ENCODE measurements at places on chromosomes 5 and 9.

GRCh38 chr9:14532456-14533115 lies 160.6 kb downstream of the ZDHHC21 start:
- no peak overlapping the region for H3K4me3 ChIP-seq
- no peak overlapping the region for H3K27ac ChIP-seq
- H3K4me1 ChIP-seq, result no peaks in the 10 kb centered on the region
- no peak for DNase-seq
- peaks cover 16% of the 10 kb centered on the region for H3K27me3 ChIP-seq

DNA sequence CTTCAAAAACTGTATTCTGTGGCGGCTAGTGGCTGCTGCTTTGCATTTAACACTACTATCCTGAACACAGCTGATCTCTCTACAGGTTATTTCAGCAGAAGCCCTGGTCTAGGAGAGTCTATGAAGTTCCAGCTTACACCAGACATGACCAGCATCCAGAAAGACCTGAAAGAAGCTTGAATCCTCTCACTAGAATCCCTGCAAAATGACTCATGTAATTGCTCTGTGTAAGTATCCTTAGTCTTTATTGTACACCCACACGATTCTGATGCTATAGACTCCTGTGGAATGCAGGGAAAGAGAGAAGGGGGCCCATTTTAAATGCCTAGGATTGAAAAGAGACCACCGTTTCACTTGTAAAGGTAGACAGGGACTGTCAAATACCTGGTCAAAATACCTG lies 859 bp upstream of the GRIA1 start:
- DNase-seq, result no peak
- no peak overlapping the region for H3K27ac ChIP-seq
- H3K4me1 ChIP-seq, result no peaks in the 10 kb centered on the region
- no peaks in the 10 kb centered on the region for H3K36me3 ChIP-seq
- H3K27me3 ChIP-seq, result no peaks in the 10 kb centered on the region

GRCh38 chr5:169978714-169979113 lies 1.6 kb downstream of the INSYN2B start:
- peak overlapping the region; percentile 35 for H3K4me3 ChIP-seq
- H3K27ac ChIP-seq, result peak overlapping the region; percentile 95
- DNase-seq, result no peak
- H3K27me3 ChIP-seq, result no peaks in the 10 kb centered on the region
- H3K4me1 ChIP-seq, result peaks cover 31% of the 10 kb centered on the region

DNA sequence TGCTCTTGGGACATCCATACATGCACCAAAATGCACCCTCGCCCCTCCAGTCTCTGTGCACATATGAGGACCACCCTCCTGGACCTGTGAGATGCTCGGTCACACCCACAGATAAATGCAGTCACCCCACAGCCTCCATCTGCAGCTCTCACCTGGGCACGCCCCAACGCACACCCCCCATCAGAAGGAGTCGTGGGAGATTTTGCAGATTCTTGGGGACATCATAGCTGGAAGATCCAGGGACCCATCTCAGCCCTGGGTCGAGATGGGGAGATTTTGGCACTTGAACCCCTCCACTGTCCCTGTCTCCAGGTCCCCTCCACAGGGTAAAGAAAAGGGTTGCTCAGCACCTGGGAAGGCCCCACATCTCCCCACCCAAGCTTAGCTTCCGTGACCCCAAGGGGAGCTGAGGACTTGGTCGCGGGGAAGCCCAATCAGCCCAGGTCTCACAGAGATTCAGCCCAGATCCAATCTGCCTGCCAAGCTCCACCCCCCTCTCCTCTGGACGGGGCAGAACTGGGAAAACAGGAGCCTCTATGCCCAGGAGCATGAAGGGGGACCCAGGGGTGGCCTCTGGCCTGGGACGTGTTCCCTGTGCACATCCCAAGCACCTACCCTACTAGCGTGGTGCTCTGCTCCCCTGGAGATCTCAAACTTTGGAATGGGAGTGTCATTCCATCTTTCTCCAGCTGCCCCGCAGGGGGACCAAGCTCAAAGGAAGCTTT lies 89.2 kb upstream of the LMX1B start:
- H3K27me3 ChIP-seq, result no peaks in the 10 kb centered on the region
- no peaks in the 10 kb centered on the region for H3K4me1 ChIP-seq

All from RWPE2 (cell line).